AML-193 (cell line): ENCODE measurements at places on chromosomes 6 and 20.
A peak's percentile ranks its signal among the peaks of the same experiment; 100 is the strongest.

- no peak for DNase-seq
Observed at GRCh38 chr6:75345413-75345812, 60.8 kb upstream of the TMEM30A start.

GRCh38 chr20:48812600-48813445 lies 15.0 kb downstream of the PREX1 start:
- no peak for DNase-seq

- no peak for DNase-seq
Observed at GRCh38 chr20:1422753-1423152, 29.9 kb upstream of the FKBP1A start.

GRCh38 chr20:38218566-38218885 lies 42.0 kb downstream of the KIAA1755 start:
- no peak for DNase-seq

GRCh38 chr6:167696296-167696695 lies 130.4 kb upstream of the AFDN start:
- no peak for DNase-seq

DNA sequence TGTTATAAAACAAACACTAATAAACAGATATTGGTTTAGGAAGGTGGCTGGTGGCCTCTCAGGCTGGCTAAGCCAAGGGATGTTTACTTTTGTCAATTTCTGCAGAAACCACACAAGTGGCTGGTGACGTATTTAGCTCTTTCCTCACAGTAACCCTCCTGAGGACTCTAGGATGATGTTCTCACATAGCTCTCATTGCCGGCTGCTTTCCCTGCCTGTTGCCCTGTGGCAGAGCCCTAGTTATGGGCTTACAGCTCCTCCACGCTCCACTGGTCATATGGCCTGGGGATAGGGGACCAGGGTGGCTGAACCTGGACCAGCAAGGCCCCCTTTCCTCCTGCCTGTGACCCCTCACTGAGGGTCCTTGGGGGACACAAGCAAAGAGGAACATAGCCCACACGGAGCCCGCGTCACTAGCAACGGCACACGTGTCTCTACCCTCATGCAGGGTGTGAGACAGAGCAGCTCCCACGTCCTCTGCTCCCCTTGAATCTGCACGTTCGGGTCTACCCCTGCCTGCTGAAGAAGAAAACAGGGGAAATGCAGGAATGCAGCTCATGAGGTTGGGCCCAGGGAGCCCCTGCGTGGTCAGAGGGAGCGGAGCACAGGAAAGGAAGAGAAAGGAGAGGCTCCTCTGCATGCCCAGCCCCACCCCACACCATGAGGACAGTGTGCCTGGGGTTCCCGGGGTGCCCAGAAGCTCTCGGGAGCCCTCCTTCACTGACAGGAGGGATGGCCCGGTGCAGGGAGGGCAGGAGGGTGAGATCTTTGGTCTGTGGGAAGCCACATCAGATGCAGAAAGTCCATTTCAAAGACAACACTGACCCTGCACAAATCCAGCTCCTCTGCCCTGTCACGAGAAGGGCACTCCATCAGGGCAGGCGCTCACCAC lies 13.9 kb downstream of the RAMACL start:
- no peak for DNase-seq

GRCh38 chr6:33324125-33324524 lies 6.6 kb upstream of the ZBTB22 start:
- DNase-seq: peak; percentile 10

DNA sequence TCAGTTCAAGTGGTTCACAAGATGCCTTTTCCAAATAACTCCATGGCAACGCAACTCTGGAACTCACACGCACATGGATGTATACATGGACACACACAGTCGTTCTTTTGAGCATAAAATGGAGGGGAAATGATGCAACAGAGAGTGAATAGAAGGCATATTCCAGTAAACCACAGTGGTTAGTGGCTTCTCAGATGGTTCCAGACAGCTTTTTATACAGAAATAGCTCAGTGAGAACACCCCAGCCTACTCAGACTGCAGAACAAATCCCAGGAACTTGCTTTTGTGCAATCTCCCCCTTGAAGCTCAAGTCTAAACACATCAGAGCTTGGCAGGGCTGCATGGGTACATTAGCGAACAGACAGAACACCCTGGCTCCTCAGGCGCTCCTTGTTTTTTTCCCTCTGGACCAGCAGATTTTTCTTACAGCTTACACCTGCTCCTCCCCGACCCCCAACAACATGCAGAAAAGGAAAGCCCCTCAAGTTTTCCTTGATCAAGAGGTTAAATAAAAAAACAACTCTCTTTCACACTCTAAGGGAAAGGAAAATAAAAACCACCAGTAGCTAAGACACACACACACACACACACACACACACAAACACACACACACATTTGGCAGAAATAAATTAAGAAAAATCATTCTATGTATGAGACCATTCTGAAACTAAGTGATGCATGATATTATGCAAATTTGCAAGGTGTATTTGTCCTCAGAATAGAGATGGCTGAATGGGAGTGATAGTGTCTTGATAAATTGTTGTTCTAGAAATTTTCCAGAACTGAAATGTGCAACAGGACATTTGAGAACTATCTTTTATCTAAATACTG lies 51.2 kb upstream of the RANBP9 start:
- peak; percentile 98 for DNase-seq

- peak; percentile 34 for DNase-seq
Observed at GRCh38 chr20:31517373-31517772, 3.1 kb downstream of the HM13 start.

DNA sequence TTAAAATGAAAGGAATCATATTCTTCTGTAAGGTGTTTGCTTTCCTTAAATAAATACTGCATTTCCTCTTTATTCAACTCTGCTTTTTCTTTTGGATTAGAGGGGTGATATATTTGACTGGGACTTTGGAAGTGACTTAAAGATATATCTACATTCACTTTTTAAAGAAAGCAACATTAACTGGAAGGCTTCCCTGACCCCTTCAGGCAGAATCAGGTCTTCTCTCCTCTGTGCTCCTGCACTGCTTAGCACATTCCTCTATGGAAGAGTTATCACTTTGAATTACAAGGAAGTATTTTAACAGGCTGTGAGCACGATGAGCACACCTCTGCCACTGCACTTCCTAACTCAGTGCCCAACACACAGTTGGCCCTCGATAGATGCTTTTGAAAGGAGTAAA lies 59.2 kb upstream of the POU3F2 start:
- DNase-seq: no peak

DNA sequence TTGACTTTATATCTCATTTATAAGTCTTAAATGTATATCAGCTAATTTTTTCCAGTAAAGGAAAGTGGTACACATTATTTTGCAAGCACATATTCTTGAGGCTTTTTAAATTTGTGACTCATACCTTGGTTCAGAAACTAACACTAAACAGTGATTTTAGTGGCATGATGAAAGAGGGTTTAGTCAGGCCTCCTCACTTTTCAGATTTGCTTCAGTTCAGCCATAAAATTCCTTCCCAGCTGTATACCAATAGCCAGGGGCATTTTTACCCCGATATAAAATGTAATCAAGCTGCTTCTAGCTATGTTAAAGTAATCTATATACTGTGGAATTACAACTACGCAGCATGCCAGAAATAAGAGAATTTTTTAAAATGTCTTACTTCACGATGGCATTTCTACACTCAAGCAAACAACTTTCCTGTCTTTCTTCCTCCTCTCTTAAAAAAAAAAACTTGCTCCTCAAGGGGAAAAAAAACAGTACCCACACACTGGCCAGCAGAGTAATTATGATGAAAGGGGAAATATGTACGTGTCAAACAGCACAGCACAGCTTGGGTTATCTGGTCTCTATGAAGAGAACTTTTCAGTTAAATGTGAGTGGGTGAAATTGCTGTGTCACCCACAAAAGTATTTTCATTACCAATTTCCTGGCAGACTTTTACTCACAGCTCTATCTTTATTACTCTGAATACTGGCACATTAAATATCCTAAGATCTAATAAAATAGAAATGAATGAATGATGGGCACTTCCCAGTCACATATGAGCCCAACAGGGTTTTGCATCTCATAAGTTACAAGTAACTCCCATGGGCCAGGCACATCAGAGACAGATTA lies 244.8 kb upstream of the TENT5A start:
- DNase-seq: peak; percentile 77

GRCh38 chr6:37709250-37709931 lies 11.7 kb upstream of the MDGA1 start:
- peak; percentile 26 for DNase-seq

GRCh38 chr20:62925420-62926228 lies 681 bp downstream of the DIDO1 start:
- no peak for DNase-seq

GRCh38 chr20:6012179-6012578 lies 41.7 kb downstream of the LRRN4 start:
- no peak for DNase-seq

GRCh38 chr20:14885661-14886060 lies 548.2 kb upstream of the FLRT3 start:
- DNase-seq: no peak

DNA sequence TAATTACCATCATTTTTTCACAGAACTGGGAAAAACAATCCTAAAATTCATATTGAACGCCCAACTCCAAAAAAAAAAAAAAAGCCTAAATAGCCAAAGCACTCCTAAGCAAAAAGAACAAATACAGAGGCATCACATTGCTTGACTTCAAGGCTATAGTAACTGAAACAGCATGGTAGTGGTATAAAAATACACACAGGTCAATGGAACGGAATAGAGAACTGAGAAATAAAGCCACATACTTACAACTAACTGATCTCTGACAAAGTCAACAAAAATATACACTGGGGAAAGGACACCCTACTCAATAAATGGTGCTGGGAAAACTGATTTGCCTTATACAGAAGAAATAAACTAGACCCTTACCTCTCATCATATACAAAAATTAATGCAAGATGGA lies 89.6 kb downstream of the MRAP2 start:
- DNase-seq: no peak

DNA sequence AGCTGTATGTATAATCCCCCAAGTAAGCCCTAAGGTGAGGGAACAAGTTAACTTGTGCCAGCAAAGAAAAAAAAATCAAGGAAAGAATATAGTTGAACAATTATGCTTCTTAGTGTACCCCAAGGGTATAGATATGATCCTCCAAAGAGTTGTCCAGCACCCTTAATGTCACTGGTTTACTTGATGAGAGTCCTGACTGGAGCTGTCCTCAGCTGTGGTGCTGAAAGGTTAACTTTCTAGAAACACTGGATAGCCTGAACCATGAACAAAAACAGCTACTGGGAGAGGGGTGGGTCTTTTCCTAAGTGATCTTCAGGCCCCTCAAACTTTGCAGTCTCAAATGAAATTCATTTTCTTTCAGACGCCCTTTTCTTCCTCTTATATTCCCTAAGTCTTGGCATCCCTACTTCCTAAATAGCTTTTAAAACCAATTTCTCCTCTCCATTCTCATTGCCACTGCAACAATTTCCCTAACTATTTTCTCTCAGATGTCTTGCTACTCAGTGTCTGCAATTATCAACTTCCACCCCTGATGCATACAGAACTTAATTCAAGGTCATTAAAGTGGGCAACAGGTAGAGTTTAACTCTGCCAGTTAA lies 83.5 kb upstream of the PROKR2 start:
- no peak for DNase-seq

DNA sequence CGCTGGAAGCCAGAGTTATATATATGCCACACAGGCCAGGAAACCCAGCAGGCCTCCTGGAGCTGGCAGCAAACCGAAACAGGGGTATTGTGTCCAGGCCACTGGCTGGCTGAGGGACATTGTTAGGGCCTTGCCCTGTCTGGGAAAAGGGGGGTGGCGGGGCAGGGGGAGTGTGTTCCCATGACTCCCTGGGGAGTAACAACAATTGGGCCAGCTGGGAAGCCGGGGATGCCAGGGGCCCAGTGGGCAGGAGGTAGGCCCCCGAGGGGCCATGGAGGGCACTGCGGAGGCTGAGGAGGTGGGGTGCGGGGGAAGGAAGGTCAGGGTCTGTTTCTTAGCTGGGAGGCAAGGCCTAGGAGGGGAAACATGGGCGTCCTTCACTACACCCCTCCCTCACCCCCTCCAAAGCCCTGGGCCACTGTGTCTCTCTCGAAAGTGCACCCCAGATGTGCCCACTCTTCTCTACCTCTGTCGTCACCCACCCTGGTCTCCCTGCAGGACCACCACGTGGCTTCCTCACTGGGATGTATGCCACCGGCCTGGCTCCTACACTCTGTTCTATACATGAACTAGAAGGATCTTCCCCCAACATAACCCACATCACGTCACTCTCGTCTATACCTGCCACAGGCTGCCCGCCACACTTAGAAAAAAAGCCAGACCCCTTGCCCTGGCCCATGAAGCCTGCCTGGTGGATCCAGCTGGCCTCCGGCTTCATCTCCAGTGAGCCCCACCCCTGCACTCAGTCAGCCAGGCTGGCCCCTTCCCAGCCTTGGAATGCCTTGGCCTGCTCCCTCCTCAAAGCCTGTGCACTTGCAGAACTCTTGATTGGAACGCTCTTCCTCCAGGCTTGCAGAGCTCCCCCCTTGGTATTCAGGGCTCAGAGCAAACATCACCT lies 7.8 kb upstream of the E2F1 start:
- DNase-seq: no peak

GRCh38 chr6:25961619-25962148 lies 918 bp upstream of the TRIM38 start:
- DNase-seq: no peak
